ENCODE measurements at places on chromosomes 11 and 22.

DNA sequence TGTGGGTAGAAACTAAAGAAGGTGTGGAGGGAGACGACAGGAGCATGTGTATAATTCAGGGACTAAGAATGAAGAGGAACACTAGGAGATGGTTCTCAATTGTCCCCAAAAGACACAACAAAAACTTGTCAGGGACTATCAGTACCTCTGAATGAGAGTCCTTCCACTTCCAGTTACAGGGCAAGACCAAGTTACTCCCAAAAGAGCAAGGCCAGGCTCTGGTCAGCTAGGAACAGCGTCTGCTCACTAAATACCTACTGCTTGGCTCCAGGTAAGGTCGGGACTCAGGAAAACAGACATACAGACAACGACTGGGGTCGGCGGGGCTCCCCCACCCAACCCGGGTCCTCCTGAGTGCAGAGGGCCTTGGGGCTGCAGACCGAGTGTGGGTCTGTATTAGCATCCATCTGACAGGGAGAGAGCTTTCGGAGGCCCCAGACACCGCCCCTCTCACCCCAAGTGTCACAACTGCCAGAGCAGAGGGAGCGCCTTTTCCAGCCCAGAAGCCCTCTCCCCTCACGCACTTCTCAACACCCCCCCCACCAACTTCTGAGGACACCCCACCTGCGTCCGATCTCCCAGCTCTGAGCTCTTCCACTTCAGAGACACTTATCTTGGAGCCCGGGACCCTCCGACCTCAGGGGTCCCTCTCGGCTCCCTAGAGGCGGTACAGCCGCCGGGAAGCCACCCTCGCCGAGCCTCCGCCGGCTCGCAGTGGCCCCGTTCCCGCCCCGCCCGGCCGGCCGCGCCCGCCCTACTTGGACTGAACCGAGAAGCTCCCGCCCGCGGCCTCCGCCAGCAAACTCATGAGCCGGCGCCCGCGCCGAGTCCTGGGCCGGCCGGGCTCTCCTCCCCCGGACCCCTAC is 522 bp downstream of the RHOG start:
- no peak for DNase-seq

GRCh38 chr11:40722179-40722795 is 737.2 kb downstream of the LRRC4C start:
- no peak for DNase-seq

DNA sequence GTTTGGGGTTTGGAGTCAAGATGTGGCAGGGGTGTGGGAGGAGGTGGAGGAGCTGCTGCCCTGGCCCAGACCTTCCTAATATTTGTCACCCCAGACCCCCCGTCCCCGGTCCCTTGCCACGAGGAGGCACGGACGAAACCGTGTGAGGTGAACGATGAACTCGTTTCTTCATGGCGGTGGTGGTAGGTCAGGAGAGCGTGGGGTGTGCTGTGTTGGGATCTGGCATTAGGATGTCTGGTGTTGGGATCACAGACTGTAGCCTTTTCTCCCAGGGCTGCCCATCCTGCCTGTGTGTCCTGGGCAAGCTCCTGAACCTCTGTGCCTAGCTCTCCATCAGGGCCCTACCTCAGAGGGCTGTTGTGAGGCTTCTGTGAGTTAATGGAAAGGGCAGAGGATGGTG is 8.4 kb downstream of the MAPK8IP2 start:
- DNase-seq: no peak

DNA sequence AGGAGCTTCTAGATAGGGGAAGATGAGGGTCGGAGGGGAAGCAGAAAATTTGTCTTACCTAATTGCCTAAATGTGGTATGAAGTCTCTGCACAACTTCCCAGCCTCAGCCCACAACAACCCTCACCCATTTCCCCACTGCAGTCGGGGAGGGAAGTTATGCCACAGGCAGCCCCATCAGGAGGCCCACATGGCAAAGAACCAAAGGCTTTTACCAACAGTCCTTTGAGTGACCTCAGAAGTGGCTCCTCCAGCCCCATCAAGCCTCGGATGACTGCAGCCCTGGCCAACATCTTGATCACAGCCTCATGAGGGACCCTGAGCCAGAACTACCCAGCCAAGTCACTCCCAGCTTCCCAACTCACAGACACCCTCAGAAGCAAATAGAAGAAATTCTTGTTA is 54.8 kb downstream of the CHST1 start:
- DNase-seq: no peak

- DNase-seq: no peak
Measured at GRCh38 chr11:33672273-33672672, 28.4 kb downstream of the C11orf91 start.

DNA sequence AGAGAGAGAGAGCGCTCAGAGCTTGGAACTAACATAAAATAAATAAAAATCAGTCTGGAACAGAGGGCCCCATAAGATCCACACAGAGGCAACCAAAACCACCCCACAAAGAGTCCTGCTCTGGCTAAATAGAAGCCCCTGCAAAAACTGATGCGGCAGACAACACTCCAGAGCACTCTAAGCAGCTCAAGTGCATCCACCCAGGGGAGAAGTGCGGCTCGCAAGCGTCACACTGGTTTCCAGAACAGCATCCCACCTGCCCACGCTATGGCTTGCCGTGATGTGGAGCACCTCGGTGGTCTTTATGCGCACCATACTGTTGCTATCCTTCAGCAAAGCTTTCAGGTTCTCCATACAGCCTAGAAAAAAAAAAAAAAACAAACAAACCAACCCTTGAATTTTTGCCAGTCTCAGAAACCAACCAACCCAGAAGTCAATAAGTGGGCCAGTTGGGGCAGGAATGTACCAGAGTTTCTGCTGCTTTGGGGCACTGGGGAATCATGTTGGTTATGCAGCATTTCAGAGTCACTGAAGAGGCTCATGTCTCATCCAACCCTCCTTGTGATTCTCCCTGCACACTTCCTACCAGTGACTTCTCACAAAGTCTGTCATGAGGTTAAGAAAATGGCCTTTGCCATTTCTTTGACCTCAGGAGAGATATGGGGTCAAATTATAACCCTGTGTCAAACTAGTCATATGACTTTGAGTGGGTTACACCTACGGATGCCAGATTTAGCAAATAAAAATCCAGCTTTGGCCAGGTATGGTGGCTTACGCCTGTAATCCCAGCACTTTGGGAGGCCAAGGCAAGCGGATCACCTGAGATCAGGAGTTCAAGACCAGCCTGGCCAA is 3.0 kb downstream of the RSPH14 start:
- DNase-seq: no peak

GRCh38 chr11:128474036-128474874 is 113.1 kb downstream of the ETS1 start:
- no peak for DNase-seq

DNA sequence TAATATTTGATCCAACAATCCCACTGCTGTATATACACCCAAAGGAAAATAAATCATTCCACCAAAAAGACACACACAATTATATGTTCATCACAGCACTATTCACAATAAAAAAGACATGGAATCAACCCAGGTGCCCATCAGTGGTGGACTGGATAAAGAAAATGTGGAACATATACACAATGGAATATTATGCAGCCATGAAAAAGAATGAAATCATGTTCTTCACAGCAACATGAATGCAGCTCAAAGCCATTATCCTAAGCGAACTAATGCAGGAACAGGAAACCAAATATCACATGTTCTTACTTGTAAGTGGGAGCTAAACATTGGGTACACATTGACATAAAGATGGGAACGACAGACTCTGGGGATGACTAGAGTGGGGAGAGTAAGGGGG is 1.1 kb upstream of the OR2D3 start:
- no peak for DNase-seq

GRCh38 chr11:44627165-44627789 is 61.8 kb downstream of the CD82 start:
- peak; percentile 32 for DNase-seq

- DNase-seq: no peak
Measured at GRCh38 chr22:33481550-33481949, 423.4 kb upstream of the SYN3 start.

GRCh38 chr11:65584723-65585171 is 8.9 kb downstream of the EHBP1L1 start:
- DNase-seq: no peak

DNA sequence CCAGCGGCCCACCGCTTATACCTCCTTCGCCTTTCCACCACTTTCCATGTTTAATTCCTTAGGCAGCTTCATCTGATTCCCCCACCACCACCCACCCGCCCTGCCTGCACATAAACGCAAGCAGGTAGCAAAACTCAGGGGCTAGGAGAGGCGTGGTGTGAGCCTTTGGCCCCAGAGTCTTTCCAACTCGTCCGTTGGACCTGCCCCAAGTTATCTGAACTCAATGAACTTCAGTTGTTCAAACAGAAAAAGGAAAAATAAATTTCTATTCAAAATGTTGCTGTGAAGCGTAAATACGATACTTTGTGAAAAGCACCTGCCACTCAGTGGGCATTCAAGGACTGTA is 814 bp upstream of the CDON start:
- DNase-seq: no peak

Data from myocyte (in vitro differentiated cells).